ENCODE measurements at places on chromosomes 16 and 17.

GRCh38 chr16:85369741-85370528 lies 243.2 kb upstream of the GSE1 start:
- peak; percentile 36 for DNase-seq

DNA sequence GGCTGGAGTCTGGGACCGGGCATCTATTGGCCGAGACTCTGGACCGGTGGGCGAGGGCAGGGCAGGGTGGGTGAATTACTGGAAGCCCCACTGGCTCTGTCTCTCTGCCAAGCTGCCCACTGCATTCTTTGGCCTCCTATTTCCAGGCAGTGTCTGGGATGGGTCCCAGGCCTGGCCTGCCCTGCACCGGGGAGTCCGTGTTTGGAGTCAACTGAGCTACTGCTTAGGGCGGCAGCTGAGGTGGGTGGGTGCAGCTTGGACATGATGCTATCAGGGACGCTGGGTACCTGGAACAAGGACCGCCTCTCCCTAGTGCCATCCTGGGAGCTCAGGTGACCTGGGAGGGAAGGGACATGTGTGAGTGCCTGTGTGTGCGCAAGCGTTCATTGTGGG lies 58.1 kb downstream of the SOCS3 start:
- no peak for DNase-seq

DNA sequence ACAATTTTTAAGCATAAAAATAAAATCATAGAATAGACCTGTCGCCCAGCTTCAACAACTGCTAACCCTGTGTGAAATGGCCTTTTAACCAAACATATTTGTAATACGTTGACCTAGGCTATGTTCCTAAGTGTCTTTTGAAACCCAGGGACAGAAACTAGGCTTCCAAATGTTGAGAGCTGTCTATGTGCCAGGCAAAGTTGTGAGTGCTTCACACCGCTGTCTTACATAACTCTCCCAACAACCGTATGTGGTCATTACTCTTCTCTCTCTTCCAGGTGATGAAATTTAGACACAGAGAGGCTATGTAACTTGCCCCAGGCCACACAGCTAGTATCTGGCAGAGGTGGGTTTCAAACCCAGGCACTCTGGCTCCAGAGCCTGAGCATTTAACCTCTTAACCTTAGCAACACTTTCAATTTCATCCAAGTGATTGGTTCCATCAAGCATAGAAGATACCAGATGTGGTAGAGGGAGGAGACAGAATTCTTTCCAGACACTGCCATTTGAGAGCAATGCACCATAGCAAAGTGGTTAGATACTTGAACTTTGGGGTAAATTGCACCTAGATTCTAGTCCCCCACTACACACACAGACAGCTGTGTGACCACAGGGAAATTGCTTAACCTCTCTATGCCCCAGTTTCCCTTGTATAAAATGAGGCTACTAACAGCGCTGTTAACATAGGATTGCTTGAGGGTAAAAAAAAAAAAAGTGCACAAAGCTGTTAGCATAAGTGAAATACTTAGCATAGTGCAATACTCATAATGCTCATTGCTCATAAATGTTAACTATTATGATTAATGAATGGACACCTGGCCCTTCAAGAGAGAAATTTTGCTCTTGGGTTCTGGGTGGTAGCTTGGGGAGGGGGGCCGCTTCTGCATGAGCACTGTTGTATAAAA lies 160.6 kb downstream of the IRX3 start:
- no peak for DNase-seq

- no peak for DNase-seq
These were observed 25.3 kb downstream of the SRL start for GRCh38 chr16:4216596-4216995.

- no peak for DNase-seq
These were observed 180.8 kb downstream of the ENGASE start for GRCh38 chr17:79255456-79255855.

DNA sequence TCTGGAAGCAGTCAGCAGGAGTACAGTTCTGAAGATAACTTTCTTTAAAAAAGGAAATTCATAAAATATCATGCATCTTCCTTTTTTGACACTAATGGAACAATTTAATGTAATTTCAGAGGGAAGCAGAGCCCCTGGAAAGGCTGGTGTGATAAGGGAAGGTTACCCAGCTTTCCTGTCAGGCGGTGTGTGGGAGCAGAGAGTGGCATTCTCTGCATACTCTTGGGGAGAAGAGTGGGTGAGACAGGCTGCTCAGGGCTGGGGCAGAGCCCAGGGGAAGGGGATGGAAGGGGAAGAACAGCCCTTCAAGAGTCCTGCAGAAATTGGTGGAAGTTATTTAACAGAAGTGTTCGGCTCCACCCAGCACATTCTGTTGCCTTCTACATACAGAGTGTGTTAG lies 84.7 kb downstream of the PRKCB start:
- DNase-seq, result no peak

DNA sequence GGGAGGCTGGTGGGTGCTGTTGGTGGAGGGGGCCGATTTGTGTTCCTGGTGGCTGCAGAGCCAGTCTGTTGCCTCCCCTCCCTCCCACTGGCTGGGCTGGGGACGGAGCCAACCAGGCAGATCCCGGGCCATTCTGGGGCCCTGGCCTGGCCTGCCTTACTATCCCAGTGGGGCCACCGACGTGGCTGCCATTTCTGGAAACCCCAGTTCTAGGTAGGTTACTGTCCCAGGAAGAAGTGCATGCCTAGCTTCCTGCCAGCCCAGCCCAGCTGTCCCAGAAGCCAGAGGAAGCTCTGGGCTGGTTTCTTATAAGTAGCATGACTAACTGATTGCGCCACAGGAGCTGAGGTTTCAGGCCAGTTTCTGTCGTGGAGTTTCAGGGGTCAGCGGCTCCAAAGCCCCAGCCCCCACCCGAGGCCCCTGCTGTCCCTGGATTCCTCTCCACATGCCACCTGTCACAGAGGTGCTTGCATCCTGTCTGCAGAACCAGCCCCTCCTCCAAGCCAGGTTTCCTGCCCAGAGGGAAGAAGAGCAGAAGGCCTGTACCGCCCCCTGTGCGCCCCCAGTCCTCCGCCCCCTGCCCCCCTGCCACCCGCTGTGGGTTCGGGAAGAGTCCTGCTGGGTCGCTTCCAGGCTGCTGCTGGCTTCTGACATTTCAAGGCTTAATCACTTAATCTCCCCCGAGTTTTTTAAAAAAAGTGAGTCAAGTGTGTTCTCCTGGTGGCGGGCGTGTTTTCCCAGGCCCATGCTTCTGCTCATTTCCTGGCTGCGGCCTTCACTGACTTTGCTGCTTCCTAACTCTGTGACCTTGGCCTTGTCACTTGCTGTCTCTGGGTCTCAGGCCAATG lies 13.2 kb downstream of the IL4R start:
- no peak for DNase-seq

DNA sequence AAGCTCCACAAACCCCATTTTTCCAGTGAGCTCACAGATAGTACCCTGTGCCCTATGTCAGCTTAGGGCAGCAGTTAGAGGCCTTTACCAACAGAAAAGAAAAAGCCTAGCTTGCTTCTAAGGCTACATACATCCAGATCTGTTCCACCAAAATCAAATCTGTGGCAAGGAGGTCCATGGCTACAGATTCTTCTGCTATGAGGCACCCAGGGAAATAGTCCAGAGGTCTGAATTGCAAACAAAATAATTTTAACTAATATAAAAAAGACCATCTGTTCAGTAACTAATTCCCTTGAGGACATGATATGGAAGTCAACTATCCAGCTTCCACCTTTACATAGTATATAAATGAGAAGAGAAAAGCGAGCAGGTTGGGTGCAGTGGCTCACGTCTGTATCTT lies 129.3 kb downstream of the PARN start:
- DNase-seq, result no peak

DNA sequence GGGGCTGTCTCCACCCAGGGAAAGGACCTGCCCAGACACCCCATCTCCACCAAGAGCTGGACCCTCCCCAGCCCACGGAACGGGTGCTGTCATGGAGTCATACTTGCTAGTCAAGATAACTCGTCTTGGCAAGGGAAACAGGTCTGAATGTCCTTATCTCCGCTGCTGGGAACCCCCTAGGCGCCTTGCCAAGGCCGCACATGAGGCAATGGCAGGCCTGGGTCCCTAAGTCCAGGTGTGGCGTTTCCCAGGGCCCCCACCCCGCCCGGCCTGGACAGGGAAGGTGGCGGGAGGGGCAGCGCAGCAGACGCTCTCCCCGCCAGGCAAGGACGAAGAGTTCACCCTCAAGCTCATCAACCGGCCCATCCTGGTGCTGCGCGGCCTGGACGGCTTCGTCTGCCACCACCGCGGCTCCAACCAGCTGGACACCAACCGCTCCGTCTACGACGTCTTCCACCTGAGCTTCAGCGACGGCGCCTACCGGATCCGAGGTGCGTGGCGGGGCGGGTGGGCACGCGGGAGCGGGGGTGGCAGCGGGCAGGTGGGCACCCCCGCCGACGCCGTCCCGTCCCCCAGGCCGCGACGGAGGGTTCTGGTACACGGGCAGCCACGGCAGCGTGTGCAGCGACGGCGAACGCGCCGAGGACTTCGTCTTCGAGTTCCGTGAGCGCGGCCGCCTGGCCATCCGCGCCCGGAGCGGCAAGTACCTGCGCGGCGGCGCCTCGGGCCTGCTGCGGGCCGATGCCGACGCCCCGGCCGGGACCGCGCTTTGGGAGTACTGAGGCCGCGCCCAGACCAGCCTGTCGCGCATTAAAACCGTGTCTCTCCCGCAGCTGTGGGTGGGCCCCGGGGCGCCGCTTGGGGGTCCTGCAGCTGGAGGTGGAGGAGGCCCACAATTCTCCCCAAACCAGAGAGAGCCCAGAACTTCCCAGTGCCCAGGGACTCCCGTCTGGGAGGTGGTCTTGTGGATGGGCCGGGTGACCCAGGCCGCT lies 8.4 kb downstream of the FSCN2 start:
- no peak for DNase-seq
